ENCODE measurements at places on chromosomes 3 and 15.

- DNase-seq: no peak
Observed at GRCh38 chr15:90124507-90124906, 22.2 kb upstream of the IDH2 start.

- no peak for DNase-seq
Observed at GRCh38 chr15:86915811-86916331, 836.2 kb downstream of the AGBL1 start.

- DNase-seq: no peak
Observed at GRCh38 chr3:38116471-38117162, 20.3 kb downstream of the ACAA1 start.

DNA sequence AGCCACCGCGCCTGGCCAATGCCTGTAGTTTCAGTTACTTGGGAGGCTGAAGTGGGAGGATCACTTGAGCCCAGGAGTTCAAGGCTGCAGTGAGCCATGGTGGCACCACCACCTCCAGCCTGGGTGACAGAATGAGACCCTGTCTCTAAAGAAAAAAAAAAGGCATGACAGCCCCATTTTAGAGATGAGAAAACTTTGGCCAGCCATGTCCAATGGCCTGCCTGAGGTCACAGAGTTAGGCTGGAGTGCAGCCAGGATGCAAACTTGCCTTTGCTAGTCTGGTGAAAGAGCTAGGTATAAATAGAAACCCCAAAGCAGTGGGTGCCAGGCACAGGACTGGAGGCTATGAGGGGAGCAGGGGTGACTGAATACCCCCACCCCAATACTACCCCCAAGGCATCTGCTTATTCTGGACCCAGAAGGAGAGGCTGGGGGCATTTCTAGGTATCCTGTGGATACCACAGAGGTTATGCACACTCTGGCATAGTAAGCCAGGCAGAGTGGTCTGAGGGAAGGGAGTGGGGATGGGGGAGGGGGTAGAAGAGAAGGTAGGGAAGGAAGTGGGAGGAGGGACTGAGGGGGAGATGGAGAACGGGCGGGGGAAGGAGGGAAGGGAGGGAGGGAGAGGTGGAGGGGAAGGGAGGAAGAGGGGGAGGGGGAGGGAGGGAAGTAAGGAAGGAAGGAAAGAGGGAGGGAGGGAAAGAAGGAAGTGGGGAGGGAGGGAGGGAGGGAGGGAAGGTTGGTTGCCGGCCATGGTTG lies 16.2 kb upstream of the C15orf39 start:
- no peak for DNase-seq

- DNase-seq: no peak
Observed at GRCh38 chr15:20352241-20353200, 189.1 kb downstream of the GOLGA6L6 start.

- DNase-seq: no peak
Observed at GRCh38 chr15:85583442-85583841, 203.0 kb downstream of the AKAP13 start.

GRCh38 chr15:51865317-51865716 lies 35.9 kb downstream of the TMOD3 start:
- DNase-seq: no peak

DNA sequence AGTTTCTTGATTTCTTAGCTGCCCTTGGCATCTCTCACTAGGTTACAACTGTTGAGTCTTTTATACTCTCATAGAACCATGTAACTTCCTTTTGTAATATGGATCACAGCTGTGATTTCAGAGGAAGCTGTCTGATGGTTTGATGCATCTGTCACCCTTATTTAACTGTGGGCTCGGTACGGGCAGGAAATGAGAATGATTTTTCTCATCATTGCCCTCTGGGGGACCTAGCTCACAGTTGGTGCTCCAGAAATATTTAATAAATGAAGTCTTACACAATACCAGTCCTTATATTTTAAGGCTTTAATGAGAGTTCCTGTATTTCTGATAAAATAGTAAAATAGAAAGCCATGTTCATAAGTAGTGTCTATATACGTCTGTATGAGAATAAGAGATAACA lies 151.2 kb downstream of the EBLN2 start:
- no peak for DNase-seq

GRCh38 chr15:40714144-40714543 lies 19.2 kb downstream of the RAD51 start:
- no peak for DNase-seq

DNA sequence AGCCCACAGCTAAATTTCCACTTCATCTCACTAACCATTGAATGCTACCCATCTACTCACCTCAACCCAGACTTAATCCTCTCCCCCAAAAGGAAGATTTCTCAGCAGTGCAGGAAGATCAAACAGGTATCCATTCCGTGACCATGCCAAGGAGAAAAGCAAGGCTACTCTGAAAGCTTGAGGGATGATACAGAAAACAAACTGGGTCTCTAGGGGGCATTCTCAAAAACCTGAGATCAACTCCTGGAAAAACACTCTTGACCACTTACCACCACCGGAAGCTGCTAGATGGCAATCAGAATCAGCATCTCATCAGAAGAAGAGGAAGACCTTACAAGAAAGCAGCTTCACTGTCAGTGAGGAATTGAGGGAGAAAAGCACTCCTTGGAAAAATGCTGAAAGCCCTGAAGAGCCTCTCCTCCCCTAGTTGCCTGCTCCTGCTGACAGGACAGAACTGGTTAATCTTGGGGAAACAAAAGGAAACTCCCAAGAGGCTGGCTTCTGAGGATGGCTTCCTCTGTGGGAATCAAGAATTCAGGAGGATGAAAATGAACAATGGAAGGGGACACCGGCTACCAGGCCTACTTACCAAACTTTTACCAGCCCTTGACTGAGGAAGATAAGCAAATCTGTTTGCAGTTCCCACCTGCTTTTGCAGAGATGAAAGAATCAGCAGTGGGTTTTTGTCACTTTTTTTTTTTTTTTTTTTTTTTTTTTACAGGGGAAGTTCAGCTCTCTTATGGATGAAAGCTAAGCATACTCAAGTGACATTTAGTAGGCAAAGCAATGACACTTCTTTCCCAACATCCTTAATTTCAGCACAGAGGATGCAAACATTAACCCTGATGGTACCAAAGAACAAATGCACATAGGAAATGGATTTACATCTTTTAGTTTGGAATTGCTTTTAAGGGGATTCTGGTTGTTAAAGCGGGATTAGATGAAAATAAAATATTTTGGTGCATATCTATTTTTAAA lies at the start of gene ATP8B4:
Gene ATP8B4, minus strand, starts transcription at position 171 of the 978 bp plus-strand sequence. CDS start 12,267 bp downstream, outside the sequence.
- no peak for DNase-seq

- DNase-seq: no peak
Observed at GRCh38 chr15:58587486-58587885, 155.7 kb downstream of the LIPC start.

DNA sequence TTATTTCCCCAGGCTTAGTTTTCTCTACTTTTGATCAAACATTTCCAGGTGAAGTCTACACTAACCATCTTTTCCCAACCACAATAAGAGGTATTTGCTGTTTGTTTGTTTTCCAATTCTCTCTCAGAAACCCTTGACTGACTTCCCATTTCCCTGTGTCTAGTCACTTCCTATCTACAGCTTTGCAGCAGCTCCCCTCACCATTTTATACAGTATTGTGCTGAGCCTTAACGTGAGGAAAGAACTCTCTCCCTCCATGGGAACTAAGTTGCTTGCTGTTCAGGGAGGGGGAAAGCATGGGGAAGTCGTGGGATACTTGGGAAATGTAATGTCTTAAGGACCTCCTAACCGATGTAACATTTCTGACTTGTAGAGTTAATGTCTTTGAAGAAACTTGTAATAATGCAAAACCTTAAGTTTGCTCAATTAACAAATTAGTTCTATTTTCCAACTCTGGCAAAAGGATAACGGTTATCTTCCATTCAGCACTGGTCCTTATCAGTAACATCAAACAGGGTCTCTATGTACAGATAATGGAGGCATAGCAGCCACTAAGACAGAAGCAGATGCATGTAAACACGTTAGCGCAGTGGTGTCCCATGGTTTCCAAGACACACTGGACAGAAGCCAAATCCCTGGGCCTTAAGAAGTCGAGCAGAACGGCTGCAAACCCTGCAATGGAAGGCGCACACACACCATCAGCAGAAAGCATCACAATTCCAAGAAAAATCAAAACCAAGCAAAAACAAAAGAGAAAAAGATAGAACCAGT lies 39.7 kb downstream of the NPTN start:
- no peak for DNase-seq

DNA sequence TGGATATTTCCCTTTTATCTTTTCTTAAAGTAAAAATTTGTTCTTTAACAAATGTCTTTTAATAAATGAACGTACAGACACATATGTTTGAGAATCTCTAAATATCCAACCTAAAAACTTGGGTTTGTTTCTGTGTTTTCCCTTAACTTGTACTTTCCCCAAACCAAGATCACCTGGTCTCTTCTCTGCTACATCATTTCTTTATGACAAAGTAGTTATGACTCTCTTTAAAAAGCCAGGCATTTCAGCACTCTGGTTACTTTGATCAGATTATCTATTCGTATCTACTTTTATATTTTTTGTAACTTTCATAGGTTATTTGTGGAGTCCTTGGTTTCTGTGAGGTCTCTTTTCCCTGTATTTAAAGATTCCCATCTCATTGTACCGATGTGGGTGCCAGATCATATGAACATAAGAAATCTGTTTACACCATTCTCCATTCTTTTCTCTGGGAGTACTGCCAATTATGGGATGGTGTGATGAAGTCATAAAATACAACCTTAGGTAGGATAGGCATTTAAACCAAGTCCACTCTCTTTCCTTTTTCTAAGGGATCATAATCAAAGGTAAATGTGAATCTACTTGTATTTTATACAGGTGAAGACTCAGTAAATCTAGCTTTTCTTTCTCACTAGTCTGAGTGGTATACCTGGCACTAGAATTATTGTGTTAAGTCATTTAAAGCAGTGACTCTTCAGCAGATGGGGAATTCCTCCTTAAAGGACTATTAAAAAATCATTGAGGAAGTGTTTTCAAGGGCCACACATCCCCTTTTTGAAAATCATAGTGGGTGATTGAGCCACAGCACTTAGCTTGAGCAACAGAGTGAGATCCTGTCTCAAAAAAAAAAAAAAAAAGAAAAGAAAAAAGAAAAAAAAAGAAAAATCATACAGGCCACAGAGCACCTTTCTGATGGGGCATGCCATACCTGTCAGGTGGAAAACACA lies 12.4 kb upstream of the NFKBIZ start:
- DNase-seq: no peak

DNA sequence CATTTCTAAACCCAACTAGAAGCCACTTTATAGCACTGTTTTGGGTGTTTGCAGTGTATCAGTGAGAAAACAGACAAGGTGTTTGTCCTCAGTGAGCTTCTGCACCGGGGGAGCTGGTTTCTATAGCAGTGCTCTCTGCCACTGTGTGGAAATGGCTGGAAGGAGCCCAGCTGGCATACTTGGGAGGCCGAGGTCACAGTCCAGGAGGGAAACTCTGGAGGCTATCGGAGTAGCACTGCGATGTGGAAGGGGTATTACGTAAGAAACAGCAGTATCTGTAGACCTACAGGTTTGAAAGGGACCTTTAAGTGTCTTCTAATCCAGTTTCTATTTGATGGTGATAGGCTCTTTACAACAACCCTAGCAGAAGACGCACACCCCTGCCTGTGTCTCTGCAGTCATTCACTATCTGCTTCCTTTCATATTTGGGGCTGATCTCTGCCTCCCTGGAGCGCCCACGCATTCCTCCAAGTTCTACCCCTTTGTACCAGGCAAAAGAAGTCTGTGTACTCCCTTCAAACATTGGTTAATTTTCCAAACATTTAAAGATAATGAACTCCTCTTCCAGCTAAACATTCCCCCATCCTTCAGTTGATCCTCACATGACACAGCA lies 87.4 kb upstream of the ADAMTS17 start:
- no peak for DNase-seq

DNA sequence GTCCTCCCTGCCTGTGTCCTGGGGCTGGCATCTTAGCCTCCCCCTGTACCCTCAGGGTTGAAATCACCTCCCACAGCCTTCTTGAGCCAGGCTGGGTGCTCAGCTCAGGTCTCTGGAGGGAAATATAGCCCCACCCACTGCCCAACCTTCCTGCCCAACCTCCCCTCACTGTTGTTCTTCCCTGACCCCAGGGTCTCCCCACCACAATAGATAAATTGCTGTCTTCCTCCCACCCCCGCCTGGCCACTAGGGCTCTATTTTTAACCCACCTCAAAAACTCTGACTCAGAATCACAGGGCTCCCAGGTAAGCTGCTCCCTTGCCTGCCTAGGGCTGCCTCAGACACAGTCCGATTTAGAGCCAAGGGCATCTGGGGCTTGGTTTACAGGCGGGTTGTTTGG lies 15.0 kb downstream of the HCN4 start:
- DNase-seq: no peak

DNA sequence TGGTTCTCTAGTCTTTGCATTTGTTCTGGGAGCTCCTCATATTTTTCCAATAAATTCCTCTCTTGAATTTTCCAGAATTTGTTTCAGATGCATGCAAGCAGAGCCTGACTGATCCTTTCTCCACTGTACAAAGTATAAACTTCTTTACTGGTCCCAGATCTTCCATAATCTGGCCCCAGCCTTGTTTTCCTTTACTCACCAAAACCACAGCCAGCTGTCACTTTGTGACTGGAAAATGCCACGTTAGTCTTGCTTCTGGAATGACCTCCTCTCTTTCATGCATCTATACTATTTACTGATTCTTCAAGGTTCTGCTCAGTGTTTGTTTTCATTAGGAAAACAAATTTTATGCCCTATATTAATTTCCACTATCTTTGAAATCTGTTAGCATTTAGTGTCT lies 60.4 kb upstream of the SPPL2A start:
- DNase-seq: no peak

GRCh38 chr3:187909866-187910265 lies 164.6 kb upstream of the BCL6 start:
- no peak for DNase-seq

DNA sequence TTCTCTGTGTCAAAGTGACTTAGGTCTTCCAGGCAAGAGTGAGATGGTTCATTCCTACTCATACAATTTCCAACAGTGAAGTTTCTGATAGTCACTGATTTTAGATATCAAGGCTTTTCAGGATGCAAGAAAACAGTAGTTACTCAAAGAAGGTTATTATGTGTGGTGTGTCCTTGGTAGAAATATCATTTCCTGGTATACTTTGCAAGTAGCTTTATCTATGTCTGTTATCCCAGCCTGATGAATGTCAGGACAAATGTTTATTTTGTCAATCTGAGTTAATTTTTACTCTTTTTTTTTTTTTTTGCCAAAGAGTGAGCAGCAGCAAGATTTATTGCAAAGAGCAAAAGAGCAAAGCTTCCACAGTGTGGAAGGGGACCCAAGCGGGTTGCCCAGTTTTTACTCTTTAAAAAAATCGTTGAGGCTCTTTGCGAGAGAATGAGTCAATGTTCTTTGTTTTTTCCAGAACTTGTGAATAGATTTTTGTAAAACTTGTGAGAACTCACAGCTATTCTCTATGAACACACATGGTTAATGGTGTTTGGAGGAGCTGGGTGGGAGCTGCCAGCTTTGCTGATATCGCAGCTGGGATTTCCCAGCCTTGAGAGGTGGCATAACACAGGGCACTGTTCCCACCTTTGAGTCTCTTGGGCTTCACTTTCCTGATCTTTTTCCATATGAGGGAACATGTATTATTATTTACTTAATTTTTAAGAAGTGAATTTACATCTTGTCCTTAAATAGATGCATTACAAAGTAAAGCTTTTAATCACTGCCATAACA lies 51.9 kb downstream of the SV2B start:
- no peak for DNase-seq

GRCh38 chr3:103499132-103499900 lies 1064.5 kb downstream of the ZPLD1 start:
- DNase-seq: no peak

- no peak for DNase-seq
Observed at GRCh38 chr15:44482090-44482489, 54.7 kb downstream of the CTDSPL2 start.

- DNase-seq: no peak
Observed at GRCh38 chr15:39285663-39286062, 295.2 kb upstream of the THBS1 start.

All from activated naive CD8-positive, alpha-beta T cell treated with anti-CD3 and anti-CD28 coated beads, Interleukin-2, amount 50 U/mL, for 16 hours (primary cell).